Activated CD4-positive, alpha-beta T cell treated with anti-CD3 and anti-CD28 coated beads, Interleukin-2, amount 50 U/mL, for 4 hours (primary cell): ENCODE measurements at places on chromosomes 4 and X.

DNA sequence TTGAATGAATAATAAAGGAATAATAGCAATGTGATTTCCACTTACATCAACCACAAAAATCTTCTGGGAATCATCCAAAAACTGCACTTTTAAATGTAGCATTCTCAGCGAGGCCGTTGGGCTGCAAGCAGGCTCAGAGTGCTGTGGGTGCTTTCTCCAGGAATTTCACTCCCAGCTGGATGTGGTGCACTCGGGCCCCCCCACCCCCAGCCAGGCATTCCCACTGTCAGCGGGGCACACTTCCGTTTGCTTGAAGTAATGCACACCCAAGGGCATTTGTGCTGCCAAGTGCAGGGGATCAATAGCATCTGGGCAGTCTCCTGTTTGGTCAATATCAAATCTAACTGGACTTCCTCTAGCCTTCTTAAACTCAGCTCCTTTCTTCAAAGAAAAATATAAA lies at the start of gene FRMD7:
Gene FRMD7, minus strand, starts transcription at position 278 of the 400 bp plus-strand sequence. Its CDS starts 176 bp downstream, at position 102.
- no peak for DNase-seq

DNA sequence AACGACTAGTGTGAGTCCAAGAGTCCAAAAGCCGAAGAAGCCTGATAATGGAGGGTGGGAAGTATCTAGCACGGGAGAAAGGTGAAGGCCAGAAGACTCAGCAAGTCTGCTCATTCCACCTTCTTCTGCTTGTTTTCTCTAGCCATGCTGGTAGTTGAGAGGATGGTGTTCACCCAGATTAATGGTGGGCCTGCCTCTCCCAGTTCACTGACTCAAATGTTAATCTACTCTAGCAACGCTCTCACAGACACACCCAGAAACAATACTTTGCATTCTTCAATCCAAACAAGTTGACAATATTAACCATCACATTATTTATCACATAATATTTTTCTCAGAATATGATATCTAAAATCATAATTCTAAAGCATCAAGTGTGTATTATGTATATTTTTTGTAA lies 1055.1 kb upstream of the PCDH10 start:
- DNase-seq, result no peak

GRCh38 chrX:49176421-49177326 lies 5.0 kb downstream of the PLP2 start:
- no peak for DNase-seq

DNA sequence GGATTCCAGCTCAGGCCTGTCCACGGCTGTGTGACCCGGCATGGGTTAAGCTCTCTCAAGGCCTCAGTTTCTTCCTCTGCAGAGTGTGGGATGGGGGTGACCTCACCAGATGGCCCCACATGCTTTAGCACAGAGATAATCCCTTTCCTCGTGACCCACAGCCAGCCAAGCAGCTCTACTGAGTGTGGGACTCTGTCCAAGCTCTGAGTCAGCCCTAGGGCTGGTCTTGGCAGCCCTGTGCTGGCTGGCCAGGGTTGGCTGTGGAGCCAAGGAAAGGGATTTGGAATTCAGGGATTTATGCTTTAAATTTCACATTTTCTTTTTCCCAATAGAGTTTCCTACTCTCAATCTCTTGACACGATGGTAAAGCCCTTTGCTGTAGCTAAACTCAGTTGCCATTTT lies 19.7 kb upstream of the SPON2 start:
- DNase-seq, result no peak

GRCh38 chr4:83282049-83282535 lies 2.5 kb downstream of the COQ2 start:
- peak; percentile 47 for DNase-seq

DNA sequence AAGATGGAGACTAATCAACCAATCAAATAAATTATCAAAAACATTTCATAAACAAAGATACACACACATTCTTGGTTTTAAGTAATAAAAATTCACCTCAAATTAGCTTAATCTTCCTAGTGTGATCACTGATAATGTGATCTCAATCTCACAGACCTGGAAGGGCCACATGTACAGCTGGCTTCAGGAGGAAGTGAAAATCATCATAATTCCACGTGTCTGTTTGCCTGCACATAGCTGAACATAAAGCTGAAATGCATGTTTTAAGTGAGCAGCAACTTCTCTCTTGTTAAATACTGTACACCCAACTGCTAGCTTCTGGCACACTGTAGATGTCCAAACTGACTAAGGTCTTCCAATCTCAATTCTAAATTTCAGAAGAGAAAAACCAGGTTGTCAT lies 53.8 kb downstream of the ARHGAP6 start:
- DNase-seq, result no peak
